GDM1 (cell line): ENCODE measurements at places on chromosomes 6 and 20.

- DNase-seq, result no peak
Measured at GRCh38 chr6:105967917-105968602, 118.1 kb upstream of the PRDM1 start.

- DNase-seq, result no peak
Measured at GRCh38 chr6:10861086-10861485, 20.8 kb downstream of the GCM2 start.

DNA sequence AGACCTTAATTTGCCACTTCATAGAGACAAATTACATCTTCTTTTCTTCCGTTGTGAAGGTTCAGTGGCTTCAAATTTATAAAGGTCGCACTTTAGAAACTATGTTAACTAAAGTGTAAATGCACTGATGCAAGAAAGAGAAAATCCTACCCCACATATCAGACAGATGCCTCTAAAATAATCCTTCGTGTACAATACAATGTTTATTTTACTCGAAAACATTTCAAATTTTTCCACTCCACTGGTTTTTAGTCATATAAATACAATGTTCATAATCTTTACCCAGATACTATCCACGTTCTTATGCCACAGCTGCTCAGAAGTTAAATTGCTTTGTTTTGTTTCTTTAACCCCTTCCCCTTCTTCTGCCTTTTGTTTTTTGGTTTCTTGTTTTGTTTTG lies 140.3 kb upstream of the LAMP5 start:
- no peak for DNase-seq

DNA sequence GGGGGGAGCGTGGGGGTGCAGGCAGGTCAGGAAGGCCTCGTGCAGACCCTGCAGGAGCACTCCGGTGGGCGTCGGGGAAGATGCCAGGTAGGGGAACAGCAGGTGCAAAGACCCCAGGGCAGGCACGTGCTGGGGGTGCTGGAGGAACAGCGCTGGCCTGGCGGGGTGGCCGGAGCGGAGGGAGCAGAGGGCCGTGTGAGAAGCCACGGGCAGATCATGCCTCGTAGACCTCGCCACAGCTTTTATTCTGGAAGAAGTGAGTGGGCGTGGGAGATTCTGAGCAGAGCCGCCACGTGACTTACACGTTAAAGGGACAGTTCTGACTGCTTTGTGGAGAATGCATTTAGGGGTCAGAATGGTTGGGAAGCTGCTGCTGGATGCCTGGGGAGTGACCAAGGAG lies 9.3 kb downstream of the NTSR1 start:
- DNase-seq, result no peak

GRCh38 chr6:159085396-159085895 lies 40.7 kb upstream of the TAGAP start:
- DNase-seq, result no peak
